ENCODE measurements at places on chromosomes 2 and 18.
A peak's percentile ranks its signal among the peaks of the same experiment; 100 is the strongest.

DNA sequence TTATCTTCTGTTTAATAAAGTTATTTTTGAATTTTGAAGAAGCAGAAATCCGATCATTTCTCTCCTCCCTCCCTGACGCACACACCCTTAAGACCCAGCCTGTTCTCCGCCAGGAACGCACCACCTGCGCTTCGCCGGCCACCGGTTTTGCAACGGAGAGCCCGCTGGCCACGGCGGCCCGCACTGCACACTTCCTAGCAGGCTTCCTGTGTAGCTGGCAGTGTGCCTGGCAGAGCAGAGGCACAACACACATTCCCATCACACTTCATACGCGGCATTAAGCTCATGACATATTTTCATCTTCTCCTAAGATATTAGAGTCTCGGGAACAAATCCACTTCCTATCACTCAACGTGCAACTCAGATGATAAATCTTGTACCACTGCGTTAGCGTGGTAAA is 148.0 kb downstream of the HDAC4 start:
- DNase-seq: no peak

DNA sequence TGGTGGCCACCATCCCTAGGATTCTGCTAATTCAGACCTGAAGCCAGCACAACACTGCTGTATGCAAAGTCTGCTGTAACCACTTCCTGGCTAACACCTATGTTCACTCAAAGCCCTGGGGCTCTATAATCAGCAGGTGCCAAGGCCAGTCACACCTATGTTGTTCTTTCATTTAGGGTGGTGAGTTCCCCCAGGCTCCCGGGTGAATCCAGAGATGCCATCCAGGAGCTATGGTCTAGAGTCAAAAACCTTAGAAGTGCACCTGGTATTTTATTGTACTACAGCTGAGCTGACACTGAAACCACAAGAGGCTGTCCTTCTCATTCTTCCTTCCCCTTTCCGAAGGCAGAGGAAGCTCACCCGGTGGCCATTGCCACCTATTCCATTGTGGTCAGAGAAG is 46.2 kb upstream of the CCDC141 start:
- no peak for DNase-seq

- DNase-seq: no peak
Measured at GRCh38 chr2:66683599-66683998, 248.7 kb downstream of the MEIS1 start.

GRCh38 chr2:186349508-186349907 is 136.6 kb upstream of the ZC3H15 start:
- DNase-seq: peak; percentile 84

All from non-pigmented ciliary epithelial cell (primary cell).